ENCODE measurements at places on chromosomes 3 and 15.
A peak's percentile ranks its signal among the peaks of the same experiment; 100 is the strongest.

- peak; percentile 0 for DNase-seq
Observed at GRCh38 chr15:37981775-37982174, 47.3 kb downstream of the TMCO5A start.

DNA sequence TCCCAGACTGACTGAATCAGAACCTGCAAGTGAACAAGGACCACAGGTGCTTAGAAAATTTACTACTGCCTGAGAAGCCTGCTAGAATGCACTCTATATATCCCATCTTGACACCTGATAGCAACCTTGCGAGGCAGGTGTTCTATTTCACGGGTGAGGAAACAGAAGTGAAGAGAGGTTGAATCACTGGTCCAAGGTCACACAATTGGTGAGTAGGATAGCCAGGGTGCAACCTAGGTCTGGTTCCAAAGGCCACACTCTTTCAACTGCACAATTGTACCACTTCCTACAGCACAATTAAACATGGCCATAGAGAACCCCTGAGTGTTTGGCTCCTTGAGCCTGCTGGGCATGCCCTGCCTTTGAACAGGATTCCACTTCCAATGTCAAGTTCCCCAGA is 87.0 kb downstream of the RAB11A start:
- DNase-seq: no peak

GRCh38 chr15:62390791-62391640 is 225.9 kb upstream of the C2CD4B start:
- DNase-seq: no peak

DNA sequence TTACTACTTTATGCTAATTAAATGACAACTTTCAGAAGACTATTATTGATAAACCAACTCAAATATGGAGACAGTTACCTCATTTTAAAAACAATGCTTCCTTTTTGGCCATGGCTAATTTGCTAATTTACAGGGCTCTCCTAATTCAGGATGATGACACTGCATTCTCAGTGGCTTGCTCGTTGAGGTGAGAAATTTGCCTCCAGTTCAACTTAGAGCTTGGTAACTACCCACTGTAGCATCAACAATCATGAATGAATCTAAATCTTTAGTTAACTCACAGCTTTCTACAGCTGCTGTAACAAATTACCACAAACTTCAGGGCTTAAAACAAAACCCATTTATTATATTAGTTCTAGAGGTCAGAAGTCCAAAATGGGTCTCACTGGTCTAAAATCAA is 14.0 kb downstream of the PBRM1 start:
- no peak for DNase-seq

GRCh38 chr3:152069871-152070270 is 196.4 kb downstream of the SUCNR1 start:
- no peak for DNase-seq

- no peak for DNase-seq
Observed at GRCh38 chr3:30657914-30658313, 51.5 kb downstream of the TGFBR2 start.

DNA sequence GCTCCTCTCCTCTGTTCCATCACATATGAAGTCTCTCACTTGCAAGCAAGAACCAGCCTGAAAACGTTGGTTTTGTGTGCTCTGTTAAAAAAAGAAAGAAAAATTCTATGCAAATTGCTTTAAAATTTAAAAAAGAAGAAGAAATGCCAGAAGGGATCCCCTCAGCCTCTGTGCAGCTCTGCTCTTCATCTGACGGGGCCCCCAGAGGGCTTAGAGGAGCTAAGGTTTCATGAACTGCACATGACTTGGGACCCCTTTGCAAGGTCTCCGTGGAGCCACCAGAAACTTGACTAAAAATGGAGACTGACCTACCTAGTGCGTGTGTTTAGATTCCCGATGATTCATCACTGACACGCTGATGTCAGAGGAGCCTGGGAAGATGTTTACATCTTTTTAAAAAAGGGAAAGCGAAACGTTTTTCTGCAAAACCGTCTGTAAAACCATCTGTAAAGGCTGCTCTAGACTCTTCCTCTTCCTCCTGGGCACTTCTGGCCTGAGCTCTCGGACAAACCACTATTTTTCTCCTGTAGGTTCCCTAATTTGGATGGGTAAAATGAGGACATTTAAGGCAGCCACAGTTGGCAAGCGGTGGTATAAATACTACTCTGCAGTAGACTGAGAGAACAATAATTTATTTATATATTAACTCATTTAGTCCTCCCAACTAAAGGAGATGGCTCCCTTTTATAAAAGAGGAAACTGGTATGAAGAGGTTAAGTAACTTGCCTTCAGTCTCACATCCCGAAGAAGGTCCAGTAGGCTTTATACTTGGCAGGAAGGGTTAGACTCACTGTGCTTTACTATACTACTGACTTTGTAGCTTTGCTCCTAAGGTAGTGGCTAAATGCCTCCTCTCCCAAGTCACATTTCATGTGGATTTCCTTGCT is 67.2 kb upstream of the POLG start:
- DNase-seq: no peak

- no peak for DNase-seq
Observed at GRCh38 chr3:106687905-106688304, 689.3 kb upstream of the CCDC54 start.

DNA sequence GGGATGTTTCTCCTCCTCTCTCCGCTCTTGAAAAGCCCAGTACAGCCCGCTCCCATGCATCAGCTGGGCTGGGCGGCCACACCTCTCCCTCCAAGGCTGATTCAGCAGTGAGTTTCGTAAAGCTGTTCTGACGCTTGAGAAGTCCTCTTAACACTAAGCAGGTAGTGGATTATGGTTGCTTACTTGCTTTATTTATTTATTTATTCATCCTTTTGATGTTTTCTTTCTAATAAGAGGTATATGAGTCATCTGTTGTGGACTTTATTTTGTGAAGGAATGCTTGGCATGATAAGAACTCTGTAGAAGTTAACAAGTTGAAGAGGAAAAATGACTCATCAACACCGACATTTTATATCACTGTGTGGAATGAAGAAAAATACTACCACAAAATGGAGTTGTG is 285.0 kb downstream of the SQOR start:
- DNase-seq: no peak

GRCh38 chr3:162777118-162777517 is 1280.5 kb downstream of the OTOL1 start:
- DNase-seq: no peak

DNA sequence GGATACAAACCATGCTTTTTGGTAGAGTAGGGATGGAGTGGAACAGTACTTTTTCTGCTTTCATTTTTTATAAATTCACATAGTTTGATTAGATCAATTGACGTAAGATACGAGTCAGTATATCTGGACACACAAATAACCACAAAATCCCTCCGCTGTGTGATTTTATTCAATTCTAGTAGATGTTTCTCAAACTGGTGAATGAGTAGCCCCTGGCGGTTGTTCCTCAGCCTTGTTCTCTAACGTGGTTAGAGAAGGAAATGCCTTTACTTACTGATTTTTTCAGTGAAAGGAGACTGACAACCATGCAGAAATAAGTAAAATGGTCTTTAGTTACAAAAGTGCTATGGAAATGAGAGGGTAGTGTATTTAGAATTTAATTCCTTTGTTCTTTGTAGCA is 161.0 kb downstream of the TCF12 start:
- DNase-seq: no peak

GRCh38 chr3:140206196-140207040 is 271.4 kb downstream of the CLSTN2 start:
- no peak for DNase-seq

DNA sequence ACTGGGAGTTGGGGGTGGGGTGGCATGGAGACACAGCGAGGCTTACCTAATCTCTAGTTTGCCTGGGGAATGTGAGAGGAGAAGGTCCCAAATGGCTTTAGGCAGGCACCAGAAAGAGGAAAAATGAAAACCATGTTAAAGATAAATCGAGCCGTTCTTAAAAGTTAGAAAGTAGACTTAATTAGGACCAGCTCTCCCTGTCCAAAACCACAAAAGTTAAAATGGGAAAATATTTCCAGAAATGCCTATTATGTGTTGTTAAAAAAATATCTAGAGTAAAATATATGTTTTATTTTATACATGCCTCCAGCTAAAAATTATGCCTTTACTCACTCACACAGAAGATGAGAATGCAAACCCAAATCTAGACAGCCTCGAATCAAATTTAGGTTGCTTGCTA is 50.1 kb downstream of the LRTM1 start:
- DNase-seq: no peak

DNA sequence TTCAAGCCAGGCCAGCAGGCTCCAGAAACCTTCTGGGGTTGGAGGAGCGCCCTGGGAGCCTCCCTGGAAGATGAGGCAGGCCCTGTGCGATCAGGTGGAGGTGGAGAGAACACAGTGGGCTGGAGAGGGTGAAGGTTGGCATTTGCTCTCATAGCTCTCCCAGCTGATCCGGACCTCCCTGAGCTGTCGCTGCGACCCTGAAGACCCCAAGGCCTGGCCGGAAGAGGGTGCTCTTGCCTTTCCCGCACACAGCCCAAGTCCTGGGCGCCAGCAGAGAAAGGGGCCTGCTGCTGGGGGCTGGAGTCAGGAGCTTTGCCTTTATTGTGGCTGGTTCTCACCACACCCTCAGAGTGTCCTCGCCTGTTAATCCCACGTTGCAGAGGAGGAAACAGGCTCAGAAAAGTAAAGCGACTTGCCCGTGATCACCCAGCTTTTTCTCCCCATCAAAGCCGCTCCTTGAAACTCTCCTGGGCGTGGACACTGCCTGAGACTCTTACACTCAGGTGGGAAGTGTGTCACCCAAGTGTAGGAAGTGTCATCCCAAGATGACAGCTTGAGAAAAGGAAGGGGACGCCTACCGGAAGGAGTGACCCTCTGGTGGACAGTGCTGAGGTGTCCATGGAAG is 8.6 kb upstream of the RPL29 start:
- DNase-seq: no peak

GRCh38 chr3:77348244-77348855 is 308.5 kb downstream of the ROBO2 start:
- no peak for DNase-seq

DNA sequence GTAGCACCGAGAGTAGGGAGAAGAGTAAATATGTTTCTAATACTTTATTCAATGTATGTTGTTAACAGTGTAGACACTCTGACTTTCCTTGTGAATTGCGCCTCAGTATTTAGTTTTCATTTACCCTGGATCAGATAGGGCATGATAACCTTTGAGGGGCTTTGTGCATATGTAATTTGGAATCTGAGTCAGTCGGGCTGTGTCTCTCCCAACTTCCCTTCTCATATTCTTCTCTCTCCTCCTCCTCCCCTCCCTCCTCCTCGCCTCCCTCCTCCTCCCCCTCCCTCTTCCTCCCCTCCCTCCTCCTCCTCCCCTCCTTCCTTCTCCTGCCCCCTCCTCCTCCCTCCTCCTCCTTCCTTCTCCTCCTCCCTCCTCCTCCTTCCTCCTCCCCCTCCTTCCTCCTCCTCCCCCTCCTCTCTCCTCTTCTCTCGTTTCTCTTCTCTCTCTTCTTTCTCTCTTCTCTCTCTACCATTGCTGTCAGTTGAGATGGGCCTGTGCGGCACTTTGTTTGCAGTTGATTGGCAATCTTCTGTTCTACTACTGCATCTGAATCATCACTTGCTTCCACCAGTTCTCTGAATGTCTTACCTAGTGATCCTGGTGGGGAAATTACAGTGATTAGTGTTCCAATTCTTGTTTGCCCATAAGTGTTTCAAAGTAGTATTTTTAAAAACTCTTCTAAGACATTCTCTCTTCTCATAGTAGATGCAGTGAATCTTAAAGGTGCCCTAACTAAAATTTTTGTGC is 162.3 kb downstream of the PGPEP1L start:
- no peak for DNase-seq

GRCh38 chr3:100396967-100397366 is 3.9 kb downstream of the TOMM70 start:
- no peak for DNase-seq

GRCh38 chr3:104244680-104245220 is 1122.0 kb upstream of the ALCAM start:
- no peak for DNase-seq

DNA sequence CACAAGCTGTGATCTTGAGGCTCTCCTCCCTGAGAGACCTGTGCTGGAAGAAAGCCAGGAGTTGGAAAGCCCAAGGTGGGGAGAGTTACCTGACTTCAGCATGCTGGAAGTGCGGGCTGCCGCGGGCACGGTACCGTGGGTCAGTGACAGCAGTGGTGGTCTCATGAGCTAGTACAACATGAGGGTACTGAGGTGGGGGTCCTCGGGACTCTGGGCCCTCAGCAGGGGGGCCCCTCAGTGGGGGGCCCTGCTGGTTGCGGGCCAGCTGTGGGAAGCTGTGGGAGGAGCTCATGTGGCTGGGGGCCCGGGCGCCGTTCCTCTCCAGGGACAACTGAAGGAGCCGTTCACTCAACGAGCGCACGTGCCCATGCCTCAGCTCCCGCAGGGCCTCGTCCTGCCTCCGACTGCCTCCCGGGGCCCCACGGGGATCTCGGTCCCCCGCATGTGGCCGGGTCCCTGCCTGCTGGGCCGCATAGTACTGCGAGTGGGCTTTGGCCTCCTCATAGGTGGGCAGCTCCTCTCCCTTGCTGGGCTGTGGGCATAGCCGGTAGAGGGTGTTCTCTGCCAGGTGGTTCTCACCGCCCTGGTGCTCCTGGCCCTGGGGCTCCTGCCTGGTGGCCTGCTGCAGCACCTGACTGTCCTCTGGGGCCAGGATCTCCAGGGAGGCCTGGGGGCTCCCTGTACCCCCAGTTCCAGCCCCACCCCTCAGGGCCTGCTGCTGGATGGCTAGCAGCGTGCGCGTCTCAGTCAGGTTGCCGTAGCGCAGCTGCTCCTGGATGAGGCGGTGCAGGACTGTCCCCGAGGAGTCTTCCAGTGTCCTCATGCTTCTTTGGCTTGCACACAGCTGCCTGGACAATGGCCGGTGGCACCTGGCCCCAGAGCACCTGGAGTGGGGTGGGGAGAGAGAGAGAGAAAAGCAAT is 3.4 kb downstream of the AMOTL2 start:
- DNase-seq: no peak

GRCh38 chr3:184289426-184289938 is 9.6 kb upstream of the PSMD2 start:
- peak; percentile 25 for DNase-seq

- DNase-seq: no peak
Observed at GRCh38 chr15:60787837-60788691, 309.1 kb upstream of the ICE2 start.

GRCh38 chr3:38173834-38174418 is 8.6 kb downstream of the OXSR1 start:
- DNase-seq: no peak

DNA sequence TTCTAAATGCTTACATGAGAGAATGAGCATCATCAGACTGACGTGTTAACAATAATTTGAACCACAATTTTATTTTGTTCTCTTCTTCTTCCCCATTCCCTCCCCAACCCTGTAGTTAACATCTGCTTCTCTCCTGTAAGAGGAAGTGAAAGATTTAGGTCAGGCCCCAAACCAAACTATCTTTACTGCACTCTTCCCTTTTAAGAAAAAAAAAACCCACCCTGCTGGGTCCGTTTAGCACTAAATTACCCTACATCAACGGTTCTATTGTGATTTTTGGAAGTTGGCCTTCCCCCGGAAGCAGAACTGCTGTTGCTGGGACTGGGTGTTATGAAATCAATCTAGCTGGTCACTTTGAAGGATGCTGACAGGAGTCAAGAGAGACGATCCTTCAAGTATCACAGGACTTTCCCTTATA is 49.4 kb downstream of the NFKBIZ start:
- no peak for DNase-seq

DNA sequence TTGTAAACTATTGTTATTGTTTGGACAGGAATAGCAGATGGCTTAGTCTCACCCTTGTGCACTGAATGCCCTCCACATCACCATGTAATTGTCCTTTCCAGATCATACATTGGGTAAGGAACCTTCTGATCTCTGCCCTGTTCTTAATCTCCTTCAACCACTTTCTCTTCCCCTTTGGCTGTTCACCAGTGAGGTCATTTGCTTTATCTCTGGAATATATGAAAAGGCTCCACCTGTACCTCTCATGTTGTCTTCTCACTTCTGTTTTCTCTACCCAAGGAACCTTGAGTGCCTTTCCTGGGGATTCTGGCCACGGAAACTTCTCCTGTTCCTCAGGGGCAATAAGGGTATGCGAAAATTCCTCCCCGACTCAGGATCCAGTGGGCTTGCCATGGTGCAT is 28.5 kb downstream of the MCTP2 start:
- no peak for DNase-seq

All from NCI-H2227 treated with DMSO at 0.1 percent for 48 hours (cell line).